Activated CD4-positive, CD25-positive, alpha-beta regulatory T cell treated with anti-CD3 and anti-CD28 coated beads, Interleukin-2, amount 50 U/mL, for 72 hours (primary cell): ENCODE measurements at places on chromosomes 13 and 19.

DNA sequence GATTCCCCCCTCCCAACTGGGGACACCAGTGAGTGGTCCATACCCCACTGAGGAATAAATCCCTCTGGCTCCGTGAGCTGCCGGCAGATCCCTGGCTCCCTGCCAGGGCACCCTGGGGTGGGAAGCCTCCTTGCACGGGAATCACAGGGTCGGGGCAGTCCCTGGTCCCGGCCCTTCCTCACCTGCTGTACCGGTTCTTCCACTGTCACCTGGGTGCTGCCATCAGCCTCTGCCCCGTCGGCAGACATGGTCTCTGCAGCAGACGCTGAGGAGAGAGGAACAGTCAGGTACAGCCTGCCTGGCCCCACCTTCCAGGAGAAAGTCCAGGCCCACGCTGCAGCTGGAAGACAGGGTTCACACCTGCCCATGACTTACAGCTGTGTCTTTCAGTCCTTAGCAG lies 6.3 kb downstream of the PLIN3 start:
- DNase-seq = no peak

GRCh38 chr13:41220401-41220800 lies 26.0 kb upstream of the KBTBD7 start:
- no peak for DNase-seq

DNA sequence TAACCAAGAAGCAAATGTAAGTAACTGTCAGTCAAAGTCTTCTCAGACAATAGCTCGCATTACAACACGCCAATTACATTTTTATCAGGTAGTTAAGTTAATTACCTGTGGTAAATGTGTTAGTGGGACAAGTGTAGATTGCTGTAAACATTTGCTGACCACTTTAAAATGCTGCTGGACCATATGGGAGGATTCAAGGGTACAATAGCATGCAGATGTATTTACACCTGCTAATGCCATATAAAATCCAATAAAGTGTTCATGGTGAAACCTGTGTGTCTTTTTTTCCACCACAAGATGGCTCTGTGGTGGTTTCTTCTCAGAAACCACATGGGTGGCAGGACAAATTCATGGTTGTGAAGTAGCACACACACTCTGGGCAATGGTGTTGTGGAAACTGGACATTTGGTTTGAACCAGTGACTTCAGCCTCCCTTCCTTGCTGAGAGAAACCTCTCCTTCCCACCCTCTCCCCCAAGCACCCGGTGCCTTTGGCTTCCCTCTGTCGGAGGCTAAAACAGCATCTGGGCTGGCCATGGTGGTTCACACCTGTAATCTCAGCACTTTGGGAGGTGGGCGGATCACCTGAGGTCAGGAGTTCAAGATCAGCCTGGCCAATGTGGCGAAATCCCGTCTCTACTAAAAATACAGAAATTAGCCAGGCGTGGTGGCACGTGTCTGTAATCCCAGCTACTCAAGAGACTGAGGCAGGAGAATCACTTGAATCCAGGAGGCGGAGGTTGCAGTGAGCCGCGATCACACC lies 18.1 kb upstream of the GTF3A start:
- DNase-seq = no peak

DNA sequence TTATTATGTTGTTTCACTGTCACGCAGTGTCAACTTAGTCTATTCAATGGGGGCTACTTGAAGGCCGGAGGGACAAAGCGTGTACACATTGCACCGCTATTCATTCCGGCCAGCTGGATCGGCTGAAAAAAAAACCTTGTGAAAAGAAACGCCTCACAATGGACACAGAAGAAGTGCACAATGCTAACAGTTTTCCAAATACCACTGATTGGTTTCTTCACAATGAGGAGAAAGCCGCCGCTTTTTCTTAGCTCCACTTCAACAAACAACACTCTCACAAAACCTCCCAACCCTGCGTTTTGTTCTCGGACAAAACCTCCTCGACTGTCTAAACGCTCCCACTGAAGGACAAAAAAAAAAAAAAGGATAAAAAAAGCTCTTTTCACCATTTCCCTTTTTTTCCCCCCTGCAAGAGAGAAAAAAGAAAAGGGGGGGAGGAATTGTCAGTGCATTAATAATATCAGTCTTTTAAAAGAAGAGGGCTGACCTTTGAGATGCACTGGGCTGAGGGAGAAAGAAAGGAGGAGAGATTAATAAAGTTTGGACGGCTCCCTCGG lies 5.4 kb downstream of the SOX21 start:
- DNase-seq = no peak

DNA sequence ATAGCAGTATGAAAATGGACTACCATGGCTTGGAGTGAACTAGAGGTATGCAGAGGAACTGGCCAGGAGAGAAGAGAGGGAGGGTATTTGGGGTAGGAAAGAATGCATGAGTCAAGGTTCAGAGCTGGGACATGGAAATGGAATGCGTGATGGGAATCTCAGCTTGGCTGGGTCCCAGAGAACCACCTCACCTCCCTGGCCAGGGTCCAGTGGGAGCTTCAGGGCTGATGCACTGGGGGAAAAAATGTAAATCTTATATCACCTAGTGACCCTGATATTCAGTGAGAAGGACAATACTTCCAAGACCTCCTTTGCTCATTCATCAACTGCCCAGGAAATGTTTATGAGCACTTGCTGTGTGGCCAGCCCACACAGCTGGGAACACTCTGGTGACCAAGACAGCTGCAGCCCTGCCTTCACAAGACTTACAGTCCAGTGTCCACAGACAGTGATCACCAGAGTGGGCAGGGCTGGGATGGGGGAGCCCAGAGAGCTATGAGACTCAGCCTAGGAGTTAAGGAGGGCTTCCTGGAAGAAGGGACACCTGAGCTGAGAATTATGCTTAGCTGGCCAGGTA lies 12.8 kb downstream of the IGSF23 start:
- no peak for DNase-seq

GRCh38 chr13:79936368-79937136 lies 404.4 kb downstream of the SPRY2 start:
- DNase-seq = no peak

DNA sequence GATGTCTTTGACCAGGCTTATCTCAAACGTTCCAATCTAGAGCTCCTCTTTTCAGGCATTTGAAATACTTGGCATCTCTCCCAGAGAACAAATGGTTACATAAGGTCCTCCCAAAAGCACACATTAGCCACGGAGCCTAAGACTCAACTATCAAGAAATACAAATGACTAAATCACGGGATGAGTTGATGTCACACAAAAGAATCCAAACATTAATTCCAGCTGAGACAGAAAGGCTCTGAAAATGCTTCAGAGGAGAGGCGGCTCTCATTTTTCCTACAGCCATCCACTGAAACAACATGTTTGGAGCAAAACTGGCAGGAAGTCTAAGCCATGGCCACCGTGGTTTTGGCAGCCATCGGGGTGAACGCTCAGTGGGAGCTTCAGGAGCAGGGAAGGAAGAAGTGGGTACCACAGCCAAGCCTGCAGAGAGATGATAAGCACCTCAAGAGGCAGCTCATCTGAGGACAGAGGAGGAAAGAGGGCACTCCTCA lies 122.5 kb downstream of the STK24 start:
- DNase-seq = no peak

DNA sequence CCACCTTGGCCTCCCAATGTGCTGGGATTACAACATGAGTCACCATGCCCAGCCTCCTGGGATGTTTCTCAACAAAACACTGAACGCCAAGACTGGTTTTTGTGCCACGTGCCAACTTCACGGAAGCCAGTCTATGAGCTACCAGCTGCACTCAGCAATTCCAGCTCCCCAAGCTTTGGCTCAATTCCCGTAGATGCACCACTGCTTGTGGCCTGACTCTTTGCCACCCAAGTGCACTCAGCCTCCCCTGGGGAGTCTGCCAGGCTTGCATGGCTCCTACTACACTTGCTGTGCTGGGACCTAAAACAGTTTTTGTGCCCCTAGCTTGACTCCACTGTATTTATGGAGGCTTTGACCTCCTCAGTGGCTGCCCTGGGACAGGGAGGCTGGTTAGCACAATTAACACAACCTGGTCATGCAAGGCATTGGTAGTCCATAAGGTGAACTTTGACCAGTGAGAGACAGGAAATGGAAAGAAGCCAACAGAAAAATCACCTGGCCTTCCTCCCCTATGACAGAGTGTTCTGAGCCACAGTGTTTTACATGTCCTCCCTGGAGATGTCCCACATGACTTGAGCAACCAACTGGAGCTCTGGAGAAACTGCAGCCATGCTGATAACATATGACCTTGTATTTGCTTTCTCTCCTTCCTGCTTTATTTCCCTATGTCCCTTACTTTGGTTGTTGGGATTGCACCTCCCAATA lies 1173.1 kb downstream of the UQCRFS1 start:
- DNase-seq = no peak

DNA sequence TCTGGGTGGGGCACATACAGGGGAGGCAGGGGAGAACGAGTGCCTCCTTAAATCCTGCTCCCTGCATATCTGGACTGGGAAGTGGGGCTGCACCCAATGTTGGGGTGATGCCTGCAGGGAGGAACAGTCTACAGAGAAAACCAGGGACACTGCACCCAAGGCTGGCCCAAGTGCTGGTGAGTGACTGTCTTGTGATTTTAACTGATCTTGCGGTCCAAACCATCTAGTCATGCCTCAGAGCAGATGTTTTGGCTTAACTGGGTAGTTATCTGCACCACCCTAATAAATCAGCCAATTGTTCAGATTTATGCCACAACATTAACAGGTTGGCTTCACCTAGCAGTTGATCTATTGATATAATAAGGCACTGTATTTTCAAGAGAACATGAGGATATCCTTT lies 219.2 kb upstream of the IRS2 start:
- DNase-seq = no peak

DNA sequence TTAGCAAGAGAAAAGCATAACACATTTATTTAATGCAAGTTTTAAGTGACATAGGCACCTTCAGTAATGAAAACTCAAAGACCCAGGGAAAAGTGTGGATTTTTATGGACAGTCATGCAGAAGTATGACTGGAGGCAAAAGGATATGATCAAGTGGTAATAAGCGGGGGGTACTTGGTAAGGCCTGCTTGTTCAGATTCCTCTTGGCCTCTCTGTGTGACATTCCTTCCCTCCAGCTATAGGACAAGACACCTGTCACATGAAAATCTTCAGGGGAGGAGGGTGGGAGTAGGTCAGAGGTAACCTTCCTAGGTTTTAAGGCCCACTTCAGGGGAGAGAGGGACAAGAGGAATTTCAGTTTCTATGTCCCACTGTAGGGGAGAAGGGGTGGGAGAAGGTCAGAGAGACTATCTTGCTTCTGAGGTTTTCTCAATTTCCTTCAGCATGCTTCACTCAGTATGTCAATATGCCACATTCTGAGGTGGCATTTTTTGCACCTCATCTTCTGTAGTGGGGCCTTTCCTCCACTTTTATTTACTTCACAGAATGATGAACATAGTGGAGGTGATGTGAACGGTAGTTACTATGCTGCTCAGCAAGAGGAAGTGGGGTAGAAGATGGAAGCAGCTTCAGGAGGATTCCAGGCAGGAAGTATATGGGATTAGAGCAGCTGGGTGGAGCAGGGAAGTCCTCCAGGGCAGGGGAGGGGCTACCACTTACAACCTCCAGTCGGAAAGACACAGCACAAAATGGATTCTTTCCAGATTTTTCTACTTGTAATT lies 73.2 kb upstream of the RFC3 start:
- DNase-seq = no peak
